Activated CD4-positive, alpha-beta T cell treated with anti-CD3 and anti-CD28 coated beads for 48 hours (primary cell): ENCODE measurements at places on chromosomes 5 and 9.
A peak's percentile ranks its signal among the peaks of the same experiment; 100 is the strongest.

DNA sequence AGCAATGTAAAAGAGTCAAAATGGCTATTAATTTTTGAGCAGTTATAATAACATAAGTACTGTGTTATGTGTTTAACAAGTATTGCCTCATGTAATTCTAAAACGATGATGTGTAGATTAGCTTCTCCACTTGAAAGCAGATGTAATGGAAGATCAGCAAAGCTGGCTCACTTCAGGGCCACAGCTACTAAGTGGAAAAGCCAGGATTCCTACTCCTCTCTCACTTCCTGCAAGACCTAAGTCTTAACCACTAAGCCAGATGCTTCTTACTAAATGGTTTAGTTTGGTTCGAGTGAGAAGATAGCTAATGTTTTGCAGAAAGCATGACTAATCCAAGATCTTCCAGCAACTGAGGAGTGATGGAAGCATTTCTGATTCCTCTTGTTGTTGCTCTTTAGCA lies 15.7 kb upstream of the TNC start:
- DNase-seq = no peak

DNA sequence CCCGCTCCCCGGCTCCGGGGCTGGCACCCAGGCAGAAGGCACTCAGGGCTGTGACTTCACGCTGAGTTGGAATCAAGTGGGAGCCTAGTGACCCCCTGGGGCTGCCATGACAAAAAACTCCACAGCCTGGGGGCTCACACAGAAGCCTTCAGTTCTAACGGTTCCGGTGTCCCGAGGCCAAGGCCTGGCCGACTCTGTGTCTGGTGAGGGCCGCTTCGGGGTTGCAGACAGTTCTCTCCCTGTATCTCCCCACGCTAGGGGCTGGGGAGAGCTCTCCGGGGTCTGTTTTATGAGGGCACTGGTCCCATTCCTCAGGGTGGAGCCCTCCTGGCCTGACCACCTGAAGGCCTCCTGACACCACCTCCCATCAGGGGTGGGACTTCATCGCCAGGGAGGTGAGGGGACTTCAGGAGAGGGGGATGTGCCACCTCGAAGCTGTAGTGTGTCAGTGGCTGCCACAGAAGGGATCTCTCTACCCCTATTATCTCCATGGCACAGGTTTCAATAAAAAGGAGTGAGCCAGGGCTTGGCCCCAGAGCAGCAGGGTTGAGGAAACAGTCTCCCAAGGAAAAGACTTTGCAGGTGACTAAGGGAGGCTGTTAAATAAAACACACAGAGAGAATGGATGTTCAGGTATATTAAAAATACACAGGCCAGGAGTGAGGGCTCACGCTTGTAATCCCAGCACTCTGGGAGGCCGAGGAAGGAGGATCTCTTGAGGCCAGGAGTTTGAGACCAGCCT lies 1.5 kb upstream of the SLC6A3 start:
- no peak for DNase-seq

DNA sequence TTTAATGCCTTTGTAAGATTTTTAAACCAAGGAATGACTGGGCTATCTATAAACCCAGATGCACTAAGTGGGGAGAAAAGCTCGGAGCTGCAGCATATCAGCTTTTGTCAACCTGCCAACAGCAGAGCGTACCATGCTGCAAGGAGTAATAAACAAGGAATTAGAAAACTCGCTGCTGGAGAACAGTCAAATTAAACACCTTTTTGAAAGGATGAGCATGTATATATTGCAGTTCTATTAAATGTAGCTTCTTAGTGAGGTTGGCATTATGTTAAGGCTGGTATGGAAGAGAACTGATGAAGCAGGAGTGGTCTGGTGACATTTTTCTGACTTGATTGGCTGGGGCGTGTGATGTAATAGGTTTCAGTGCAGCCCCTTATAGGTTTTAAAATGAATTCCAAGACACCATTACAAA lies 74.7 kb downstream of the PIK3R1 start:
- no peak for DNase-seq

DNA sequence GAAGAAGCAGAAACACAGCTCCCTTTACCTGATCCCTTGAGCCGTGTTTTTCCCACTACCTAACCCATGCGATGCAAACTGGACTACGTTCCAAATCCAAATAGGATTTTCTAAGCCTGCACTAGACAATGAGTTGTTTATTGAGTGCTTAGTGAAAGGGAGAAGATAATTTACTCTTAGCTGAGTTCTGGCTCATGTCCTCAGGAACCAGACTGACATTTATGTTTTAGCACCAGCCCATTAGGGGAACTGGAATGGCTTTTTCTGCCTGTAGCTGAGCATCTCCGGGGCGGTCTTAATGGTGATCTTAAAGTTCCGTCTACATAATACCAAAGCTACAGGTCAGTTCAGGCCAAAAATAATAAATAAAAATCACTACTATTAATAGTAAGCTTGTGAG lies 81.5 kb downstream of the SH3TC2 start:
- DNase-seq = no peak

DNA sequence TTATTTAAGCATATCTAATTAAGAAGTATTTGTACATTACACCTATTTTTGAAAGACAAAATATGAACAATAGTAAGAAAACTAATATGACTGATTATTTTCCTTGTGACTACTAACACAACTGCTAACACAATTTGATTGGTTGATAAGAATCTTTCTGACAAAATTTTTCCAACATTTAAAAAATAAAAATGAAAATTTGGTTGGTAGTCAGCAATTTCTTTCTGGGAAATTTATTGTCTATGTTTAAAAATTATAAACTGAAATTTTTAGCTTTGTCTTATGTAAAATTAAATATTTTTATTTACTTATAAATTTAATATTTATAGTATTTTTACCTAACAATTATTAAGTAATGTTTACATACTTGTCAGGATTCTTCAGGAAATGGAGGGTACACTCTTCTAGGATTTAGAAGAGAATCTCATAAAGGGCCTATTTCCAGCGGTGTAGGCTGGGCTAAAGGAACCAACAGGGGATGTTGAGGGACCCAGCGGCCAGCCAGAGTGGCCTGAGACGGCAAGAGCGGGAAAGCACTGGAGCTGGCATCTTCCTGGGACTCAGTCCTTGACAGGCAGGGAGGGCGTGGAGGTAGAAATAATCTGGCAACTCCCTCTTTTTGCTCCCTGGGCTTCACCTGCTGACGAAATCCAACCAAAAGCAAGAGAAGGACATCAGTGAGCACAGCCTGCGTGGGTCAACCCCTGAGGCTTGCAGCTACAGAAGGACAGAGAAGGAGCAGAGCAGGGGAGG lies 14.7 kb upstream of the FAM120A start:
- no peak for DNase-seq

DNA sequence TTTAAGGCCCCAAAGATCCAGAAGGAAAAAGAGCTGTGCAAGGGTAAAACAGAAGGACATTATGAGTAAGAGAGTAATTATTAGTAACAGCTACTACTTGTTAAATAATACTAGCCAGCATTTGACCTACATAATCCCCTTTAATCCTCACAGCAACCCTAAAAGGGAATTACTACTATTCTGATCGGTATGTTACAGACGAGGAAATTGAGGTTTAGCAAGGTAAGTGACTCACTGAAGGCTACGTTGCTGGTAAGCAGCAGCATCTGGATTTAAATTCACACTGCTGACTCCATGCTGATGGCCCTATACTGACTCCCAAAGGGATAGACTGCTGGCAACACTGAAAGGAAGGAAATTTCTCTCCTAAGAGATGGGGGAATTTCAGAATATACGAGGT lies 3.7 kb upstream of the FSD1L start:
- DNase-seq = no peak

- no peak for DNase-seq
These were observed 183.3 kb downstream of the FSTL4 start for GRCh38 chr5:133429046-133429445.

- no peak for DNase-seq
These were observed 488.6 kb upstream of the PTGER4 start for GRCh38 chr5:40191150-40191549.

DNA sequence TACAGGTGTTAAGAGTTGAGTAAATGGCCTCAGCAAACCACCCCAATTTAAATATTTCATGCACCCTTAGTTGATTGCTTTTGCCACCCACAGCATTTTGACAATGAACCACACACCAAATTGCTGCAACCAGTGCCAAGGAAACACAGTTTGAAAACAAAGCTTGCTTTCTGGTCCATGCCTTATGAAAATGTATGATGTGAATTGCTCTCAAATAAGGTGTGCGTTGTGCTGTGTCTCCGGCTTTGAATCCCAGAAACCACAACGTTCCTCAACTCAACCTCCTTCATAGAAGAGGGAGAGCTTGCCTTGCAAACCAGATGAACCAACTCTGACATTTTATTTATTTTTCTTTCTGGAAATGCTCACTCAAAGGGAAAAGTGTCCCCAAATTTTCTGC lies 762.7 kb downstream of the TLE1 start:
- DNase-seq = no peak

DNA sequence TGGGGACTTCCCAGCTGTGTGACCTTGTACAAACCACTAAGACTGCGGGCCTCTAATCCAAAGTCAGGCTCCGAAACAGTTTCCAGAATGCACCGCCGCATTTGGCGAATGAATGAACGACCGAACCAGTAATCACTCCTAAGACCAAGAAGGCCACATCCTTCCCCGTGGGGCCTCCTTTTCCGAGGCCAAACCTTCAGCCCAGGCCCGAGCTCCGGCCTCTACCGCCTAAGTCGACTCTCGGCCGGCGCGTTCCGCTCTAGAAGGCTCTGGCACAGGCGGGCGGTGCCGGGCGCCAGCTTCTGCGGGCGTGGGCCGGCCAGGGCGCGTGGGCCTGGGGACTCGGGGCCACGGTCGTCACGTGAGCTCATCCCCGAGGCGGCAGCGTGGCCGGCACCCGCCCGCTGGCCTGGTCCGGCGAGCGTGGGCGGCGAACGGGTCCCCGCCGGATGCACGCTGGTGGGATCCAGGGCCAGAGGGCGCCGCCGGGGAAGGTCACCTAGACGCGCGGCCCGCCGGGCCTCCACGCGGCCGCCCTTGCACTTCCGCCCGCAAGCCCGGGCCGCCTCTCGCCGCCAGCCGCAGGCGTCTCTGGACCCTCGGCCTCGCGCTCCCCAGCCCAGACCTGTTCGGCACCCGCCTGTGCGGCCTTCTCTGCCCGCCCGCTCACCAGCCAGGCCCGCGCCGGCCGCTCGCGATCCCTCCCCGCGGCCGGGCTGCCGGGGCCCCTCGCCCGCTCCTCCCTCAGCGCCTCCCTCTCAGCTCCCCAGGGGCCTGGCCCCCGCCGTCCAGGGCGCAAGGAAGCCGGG lies 754 bp downstream of the VDAC1 start:
- peak; percentile 63 for DNase-seq

DNA sequence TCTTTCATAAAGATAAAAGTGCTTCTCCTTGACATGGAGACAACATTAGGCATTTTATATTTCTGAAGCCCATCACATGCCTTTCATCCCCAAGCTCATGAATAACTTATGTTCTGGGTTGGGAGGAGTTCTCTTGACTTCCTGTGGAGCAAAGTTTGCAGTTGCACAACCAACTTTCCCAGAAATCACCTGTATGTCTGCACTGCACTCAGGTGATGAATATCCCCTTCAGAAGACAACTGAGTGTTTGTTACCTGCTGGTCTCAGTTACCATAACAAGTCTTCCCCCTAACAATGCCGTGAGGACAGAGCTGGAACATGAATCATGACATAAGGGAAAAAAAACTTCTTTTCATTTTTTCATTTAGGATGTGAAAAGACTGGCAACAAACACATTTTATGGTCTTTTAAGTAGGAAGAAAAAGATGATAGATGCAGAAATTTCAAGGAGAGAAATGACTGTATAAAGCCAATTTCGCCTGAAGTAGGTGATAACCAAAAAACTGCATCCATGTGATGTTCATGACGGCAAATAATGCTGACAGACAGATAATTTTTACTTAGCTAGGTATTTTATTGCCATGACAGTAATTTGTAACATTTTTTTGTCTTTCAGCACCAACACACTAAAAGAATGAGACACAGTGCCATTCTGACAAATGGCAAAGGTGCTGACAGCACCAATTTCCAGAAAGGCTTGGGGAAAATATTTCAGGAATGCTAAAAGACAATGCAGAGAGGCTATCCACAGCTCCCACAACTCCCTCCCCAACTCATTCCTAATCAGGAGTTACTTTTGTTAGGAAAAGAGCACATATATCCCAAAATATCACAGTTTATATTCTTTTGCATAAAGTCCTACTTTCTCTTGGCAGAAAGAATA lies 656.3 kb downstream of the PRELID2 start:
- no peak for DNase-seq

- DNase-seq = no peak
These were observed 2.3 kb upstream of the INIP start for GRCh38 chr9:112720113-112720780.

DNA sequence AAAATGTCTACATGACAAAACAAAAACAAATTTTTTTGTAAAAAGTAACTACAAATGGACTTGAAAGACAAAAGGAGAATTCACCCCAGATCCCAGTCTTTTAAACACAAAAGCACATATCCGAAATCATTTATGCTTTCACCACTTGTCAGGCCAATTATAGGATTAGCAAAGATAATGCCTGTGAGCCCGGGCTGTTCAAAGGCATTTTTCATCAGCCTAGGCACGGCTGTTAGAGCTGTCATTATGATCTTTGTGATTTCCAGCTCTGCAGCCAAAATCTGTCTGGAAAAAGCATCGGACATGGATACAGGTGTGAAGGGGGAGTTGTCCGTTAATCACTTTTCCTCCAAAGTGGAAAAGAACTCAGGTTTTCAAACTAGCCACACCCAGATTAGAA lies 23.6 kb upstream of the RAB14 start:
- no peak for DNase-seq

- no peak for DNase-seq
These were observed 41.4 kb upstream of the FSTL4 start for GRCh38 chr5:133653760-133654049.

GRCh38 chr9:92720807-92721535 lies 43.7 kb downstream of the BICD2 start:
- no peak for DNase-seq

DNA sequence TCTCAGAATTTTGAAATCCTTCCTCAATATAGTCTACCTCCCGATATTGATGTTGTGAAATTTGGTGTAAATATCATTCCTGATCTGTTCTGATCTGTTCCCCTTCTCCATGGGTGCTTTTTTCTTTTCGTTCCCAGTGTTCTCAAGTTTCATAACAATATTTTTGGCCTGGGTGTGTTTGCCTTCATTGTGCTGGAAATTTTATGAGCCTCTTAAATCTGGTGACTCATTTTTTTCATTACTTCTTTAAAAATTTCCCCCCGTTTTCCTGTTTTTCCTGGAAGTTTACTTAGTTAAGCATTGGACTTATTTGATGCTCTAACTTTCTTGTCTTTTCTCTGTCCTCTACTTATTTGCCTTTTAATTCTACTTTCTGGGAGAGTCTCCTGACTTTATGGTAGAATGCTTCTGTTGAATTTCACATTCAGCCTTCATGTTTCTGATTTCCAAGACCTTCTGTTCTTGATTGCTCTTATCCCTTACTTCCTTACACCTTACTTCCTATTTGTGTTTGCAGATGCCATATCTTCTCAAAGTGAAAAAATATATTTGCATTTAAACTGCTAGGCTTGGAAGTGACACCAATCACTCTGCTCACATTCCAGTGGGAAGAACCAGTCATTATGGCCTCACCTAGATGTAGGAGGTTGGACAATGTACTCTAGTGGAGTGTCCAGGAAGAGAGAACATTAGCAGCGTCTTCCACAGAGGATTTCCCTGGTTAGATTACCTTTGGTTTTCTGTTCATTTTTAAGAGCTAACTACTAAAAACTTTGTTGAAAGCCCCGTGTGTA lies 441.9 kb downstream of the ARHGEF28 start:
- DNase-seq = no peak

- DNase-seq = no peak
These were observed 643.9 kb upstream of the ZNF608 start for GRCh38 chr5:125390326-125390725.

- DNase-seq = no peak
These were observed 61.6 kb downstream of the FNBP1 start for GRCh38 chr9:129981180-129981907.
